ENCODE measurements at places on chromosomes 2 and 18.

GRCh38 chr18:41875094-41875780, 79.8 kb upstream of the PIK3C3 start:
- DNase-seq = no peak

- no peak for DNase-seq
Measured at GRCh38 chr2:74080346-74080745, 67.4 kb downstream of the BOLA3 start.

DNA sequence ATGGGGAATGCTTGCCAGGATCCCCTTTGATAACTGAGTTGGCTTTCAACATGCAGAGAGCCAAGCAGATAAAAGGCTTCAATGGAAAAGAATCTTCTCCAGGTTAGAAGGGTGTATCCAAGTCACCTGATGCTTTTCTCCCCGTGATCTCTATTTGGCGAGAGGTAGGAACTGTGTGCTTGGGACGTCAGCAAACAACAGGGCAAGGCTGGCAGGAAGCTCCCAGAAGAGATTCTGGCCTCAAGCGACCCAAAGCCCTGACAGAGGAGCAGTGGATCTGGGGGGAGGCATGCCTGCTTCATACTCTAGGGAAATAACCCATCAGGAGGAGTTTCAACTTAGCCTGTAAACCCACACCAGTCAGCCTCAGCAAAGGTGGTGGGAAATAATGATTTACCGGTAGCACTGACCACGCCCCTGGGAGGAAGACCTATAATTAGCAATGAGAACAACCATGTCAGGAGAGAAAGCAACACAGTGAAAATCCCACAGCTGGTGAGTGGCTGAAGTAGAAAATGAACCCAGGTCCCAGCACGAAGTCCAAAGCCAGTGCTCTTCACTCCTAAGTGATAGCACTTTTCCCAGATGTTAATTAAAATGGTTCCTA, 76.3 kb upstream of the SEC11C start:
- no peak for DNase-seq

DNA sequence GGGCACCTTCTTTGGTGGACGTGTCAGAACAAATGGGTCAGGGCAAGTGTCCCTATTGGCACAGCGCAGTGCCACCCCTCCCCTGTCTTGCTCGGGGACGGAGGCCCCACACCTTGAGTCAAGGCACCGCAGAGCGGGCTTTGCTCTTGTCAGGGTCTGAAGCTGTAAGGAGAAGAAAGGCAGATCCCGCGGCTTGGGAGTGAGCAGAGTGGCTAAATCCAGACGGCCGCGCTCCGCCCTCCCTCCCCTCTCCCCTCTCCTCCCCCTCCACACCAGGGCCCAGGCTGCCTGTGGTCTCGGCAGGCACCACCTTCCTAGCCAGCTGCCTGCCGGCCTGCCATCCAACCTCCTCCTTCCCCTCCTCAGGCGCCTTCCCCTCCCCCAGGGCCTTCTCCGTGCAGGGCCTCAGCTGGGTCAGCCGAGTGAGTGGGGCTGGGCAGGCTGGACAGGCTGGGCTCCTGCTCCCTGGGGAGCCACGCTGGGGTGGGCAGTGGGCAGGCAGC, 25.8 kb downstream of the SPEG start:
- DNase-seq = no peak

GRCh38 chr2:167508709-167509108, 620.4 kb downstream of the XIRP2 start:
- DNase-seq = no peak
